Frontal cortex (tissue), 4 donors: ENCODE measurements at places on chromosomes 5 and 9.

DNA sequence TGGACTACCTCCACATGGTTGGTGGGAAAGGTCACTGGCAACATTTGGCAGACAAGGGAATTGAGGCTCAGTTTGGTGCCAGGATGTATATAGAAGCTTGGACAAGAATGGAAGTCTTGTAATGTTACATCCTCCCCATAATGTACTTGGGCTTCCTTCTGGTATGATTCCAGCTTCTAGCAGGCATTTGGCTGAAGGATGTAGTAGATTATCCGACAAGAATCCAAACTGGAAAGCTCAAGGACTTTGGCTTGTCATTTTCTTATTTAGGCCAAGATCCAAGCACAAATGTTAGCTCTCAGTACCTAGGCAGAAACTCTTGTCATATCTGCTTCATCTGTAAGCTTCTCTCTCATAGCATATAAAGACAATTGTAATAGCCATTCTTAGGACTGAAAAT is 209.1 kb downstream of the MAPKAP1 start:
- DNase-seq = no peak

- no peak for DNase-seq
Observed at GRCh38 chr5:90934091-90934719, 375.6 kb downstream of the ADGRV1 start.

DNA sequence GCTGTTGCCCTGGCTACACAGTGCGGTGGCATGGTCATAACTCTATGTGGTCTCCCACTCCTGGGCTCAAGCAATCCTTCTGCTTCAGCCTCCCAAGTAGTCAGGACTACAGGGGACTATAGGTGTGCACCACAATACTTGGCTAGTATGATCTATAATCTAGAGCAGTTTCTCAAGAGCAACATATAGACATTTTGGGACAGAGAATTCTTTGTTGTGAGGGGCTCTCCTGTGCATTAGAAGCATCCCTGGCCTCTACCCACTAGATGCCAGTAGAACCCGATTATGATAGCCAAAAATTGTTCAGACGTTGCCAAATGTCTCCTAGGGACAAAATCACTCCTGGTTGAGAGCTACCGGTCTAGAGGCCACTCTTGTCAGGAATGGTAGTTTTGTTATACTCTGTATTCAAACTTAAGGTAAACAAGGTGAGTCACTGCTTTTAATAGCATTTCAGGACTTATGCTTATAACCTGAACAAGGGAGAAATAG is 7.2 kb downstream of the ANKHD1 start:
- no peak for DNase-seq

- peak; percentile 7 for DNase-seq
Observed at GRCh38 chr5:41509399-41510175, 814 bp downstream of the PLCXD3 start.

DNA sequence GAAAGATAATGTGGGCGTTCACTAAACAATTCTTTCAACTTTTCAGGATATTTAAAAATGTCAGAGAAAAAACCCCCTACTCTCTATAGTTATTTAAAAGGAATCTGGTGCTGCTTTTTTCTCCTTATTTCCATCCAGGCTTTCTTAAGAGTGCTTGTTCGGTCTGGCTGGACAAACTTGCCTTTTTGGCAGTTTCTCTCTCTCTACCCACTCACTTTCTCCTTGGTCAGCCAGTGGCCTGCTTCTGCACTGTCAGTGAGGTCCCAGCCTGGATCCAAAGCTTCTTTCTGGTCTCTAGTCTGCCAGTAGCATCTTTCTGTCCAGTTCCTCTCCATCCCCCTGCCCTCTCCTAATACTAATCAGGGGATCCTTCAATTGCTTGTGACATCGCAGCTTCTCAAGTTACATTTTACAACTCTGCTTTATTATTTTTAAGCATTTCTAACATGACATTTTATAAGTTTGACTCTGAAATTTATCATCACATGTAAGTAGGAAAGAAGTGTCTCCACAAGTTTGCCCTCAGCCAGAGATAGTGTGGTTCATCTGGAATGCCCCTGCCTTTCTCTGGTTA is 50.4 kb downstream of the PIK3R1 start:
- no peak for DNase-seq

DNA sequence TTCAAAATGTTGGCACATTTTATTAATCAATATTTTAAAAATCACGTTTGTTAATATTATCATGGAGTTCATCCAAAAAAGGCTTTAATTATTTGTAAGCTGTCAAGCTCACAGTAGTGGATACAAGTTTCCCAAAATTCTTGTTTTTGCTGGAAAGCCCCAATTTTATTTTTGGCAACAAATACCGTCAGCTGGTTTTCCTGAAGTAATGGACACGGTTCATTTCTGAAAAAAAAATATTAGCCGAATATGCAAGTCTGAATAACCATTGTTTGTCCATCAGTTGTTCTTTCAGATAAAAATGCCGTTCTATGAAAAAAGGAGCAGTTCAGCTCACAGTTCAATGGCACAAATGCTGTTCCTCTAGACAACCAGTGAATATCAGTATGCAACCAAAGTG is 101.5 kb upstream of the RAI14 start:
- DNase-seq = no peak

- DNase-seq = no peak
Observed at GRCh38 chr5:172453206-172453985, 929 bp downstream of the SH3PXD2B start.

DNA sequence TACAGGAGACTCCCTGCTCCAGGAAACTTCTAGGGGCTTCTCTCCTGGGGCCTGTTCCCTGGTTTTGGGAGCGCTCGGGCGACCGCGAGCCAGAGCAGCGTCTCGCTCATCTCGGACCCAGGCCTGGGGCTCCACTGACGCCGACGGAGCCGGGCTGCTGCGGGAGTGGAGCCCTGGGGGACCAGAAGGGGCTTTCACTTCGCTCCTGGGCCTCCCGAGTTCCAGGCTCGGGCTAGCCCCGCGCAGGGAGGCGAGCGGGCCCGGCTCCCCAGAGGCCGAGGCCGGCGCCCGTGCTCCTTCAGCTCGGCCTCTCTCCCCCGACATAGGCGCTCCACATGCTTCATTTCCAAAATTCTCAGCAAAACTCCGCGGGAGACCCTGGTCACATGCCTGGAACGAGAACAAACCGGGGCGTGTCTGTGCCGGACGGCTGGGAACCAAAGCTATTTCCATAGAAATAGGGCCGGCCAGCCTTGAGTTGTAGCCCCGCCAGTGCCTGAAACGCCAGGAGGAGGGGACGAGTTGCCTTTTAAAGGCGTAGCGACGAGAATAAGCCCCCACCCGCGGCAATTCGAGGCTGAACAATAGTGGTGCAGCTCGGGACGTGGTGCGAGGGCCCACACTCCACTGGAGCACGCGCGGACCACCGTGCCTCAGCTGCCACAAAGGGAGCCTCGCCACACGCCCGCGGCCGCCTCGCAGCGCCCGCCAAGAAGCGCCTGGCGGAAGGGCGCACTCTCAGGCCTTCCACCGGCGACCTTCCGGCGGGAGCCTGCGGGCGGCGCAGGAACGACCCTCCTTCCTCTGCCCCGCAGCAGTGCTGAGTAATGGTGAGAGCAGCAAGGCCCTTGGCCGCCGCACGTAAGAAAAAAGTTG is 1.1 kb upstream of the G3BP1 start:
- peak; percentile 71 for DNase-seq

GRCh38 chr5:87826507-87826906 is 413.8 kb upstream of the CCNH start:
- no peak for DNase-seq

DNA sequence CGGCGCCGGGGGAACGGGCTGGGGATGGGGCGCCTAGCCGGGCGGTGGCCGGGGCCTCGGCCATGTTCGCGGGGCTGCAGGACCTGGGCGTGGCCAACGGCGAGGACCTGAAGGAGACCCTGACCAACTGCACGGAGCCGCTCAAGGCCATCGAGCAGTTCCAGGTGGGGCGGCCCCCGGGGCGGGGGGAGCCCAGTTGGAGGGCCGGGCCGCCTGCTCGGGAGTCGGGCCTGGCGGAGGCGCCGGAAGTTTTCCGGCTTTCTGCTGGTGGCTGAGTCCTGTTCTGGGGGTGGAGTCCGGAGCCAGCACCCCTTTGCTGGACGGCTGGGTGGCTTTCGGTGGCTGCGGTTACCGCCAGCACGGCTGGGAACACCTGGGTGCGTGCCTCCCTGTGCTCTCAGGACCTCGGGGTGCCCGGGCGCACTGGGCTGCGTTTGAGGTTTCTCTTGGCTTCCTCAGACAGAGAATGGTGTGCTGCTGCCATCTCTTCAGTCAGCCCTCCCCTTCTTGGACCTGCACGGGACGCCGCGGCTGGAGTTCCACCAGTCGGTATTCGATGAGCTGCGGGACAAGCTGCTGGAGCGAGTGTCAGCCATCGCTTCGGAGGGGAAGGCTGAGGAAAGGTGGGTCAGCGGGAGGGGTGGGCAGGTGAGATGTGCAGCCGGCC is 454 bp downstream of the NELFB start:
- DNase-seq = no peak

GRCh38 chr5:157266286-157267007 is 524 bp downstream of the CYFIP2 start:
- peak; percentile 38 for DNase-seq

GRCh38 chr5:111337133-111337532 is 112.9 kb downstream of the CAMK4 start:
- no peak for DNase-seq

DNA sequence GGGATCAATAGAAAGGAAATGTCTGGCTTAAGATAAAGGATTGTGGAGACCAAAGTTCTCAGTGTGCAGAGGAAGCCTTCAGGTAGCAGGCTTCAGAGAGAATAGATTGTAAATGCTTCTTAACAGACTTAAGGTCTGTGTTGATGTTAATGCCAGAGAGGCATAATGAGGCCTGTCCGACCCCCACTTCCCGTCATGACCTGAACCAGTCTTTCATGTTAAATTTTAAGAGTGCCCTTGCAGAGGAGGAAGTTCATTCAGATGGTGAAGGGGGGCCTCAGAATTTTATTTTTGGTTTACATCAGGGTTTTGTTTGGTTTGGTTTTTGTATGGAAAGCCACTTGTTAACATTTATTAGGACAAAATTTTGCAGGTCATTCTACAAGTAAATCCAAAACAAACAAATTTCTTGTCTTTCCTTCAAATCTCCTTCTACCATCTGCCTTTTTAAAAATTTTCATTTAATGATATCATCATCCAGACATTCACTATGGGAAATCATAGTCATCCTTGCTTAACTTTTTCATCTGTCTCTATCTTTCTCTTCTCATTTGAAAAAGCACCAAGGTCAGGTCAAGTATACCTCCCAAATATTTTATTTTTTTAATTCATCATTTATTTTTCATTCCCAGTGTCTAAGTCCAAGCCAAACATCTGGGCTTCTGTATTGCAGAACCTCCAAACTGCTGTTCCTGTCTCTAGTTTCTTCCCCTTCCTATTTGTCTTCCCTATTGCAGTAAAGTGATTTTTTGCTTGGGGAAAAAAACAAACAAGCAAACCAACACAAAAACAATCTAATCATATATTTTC is 6.9 kb upstream of the ABCA1 start:
- DNase-seq = no peak

- DNase-seq = no peak
Observed at GRCh38 chr9:18185196-18185595, 288.8 kb upstream of the ADAMTSL1 start.

GRCh38 chr5:96242571-96242970 is 190.5 kb downstream of the PCSK1 start:
- DNase-seq = no peak

- DNase-seq = no peak
Observed at GRCh38 chr5:39742916-39743315, 318.1 kb upstream of the DAB2 start.

- DNase-seq = no peak
Observed at GRCh38 chr5:78547731-78548615, 100.6 kb downstream of the LHFPL2 start.

DNA sequence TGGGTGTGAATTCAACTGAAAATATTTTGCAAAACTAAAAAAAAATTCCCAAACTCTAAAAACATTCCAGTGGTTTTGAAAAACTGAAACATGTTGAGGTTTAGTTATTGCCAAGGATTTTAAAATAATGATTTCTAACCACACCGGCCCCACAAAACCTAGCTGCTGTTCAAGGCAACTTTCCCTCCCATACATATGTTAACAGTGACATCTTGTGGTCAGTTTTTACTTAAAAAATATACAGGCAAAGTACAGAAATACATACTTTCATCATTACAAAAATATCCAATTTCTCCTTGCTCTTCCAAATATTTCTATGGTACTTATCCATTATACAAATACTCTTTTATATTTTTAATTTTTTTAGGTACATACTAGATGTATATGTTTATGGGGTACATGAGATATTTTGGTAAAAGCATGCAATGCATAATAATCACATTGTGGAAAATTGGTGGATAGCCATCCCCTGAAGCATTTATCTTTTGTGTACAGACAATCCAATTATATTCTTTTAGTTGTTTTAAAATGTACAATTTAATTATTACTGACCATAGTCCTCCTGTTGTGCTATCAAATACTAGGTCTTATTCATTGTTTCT is 34.4 kb upstream of the MRPS30 start:
- DNase-seq = peak; percentile 14

- DNase-seq = no peak
Observed at GRCh38 chr5:151199581-151200185, 24.2 kb downstream of the CCDC69 start.

GRCh38 chr5:88708682-88709398 is 174.1 kb downstream of the MEF2C start:
- DNase-seq = no peak

- no peak for DNase-seq
Observed at GRCh38 chr5:57895766-57896165, 413.2 kb upstream of the ACTBL2 start.

- DNase-seq = no peak
Observed at GRCh38 chr9:70374962-70375618, 39.4 kb downstream of the KLF9 start.

GRCh38 chr5:36491856-36492255 is 114.5 kb upstream of the SLC1A3 start:
- DNase-seq = no peak

DNA sequence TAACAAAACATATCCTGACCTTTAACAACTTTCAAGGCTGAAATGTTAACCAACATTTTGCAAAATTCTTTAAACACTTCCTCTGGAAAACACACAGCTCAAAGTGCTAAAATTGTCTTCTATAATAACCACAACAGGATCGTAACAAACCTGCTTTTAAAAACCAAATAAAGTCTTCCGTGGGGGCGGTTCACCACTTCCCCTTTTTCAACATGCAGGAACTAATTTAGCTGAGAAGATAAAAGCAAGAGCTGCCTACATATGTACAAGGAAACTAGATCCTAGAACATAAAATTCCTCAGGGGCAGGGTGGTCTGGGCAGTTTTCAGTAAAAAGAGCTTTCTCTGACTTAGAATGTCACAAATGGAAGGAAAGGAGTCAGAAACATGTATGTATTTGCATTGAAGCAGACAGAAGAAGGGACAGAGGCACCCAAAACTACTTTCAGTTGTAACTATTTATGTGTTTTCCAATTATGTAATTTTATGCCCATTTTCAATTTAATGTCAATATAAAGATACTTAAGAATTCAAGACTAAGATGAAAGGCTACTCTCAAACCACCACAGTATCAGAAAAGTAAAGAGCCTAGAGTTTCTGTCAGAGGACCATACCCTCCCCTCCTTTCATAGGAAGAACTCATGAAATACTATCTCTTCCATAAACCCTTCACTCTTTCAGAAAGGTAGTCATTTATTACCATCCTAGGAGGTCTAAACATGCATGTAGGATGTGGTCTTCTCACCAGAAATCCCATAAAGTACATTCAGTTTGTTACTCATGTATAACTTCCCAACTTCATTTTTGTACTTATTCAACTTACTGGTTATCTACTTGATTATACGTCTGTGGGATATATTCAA is 185.9 kb upstream of the RASA1 start:
- DNase-seq = no peak

- no peak for DNase-seq
Observed at GRCh38 chr9:75803130-75803529, 87.3 kb upstream of the PCSK5 start.
